ENCODE measurements at places on chromosomes 5 and 9. TPM values are rescaled to one million over a fixed set of nuclear protein-coding genes. Genes with fewer than 3 reads are reported as not detected.

- peaks cover 4% of the 10 kb centered on the region for H3K4me1 ChIP-seq
- H3K27me3 ChIP-seq, result no peaks in the 10 kb centered on the region
- no peak overlapping the region for H3K4me3 ChIP-seq
- no peak overlapping the region for H3K27ac ChIP-seq
- peak; percentile 90 for DNase-seq
Observed at GRCh38 chr5:153969563-153969895, 69.2 kb downstream of the FAM114A2 start.

The LTC4S gene
- total RNA-seq, result 15.2 TPM

DNA sequence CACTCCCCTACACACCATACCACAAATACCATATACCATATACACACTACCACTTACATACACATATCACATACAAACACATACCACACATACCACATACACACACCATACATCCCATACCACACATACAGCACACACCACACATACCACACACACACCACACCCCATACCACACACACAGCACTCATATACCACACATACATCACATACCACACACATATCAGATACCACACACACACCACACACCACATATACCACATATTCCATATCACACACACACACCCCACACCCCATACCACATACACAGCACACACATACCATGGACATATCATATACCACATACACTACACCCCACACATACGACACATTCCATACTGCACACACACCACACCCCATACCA is 276.6 kb downstream of the GADD45G start:
- no peaks in the 10 kb centered on the region for H3K27me3 ChIP-seq
- no peaks in the 10 kb centered on the region for H3K36me3 ChIP-seq
- no peak overlapping the region for H3K27ac ChIP-seq
- H3K4me1 ChIP-seq, result peaks cover 44% of the 10 kb centered on the region
- H3K4me3 ChIP-seq, result no peak overlapping the region

GRCh38 chr5:143244000-143244736 is 159.3 kb downstream of the NR3C1 start:
- peak; percentile 91 for DNase-seq
- no peaks in the 10 kb centered on the region for H3K36me3 ChIP-seq
- peak overlapping the region; percentile 15 for H3K4me3 ChIP-seq
- peaks cover 31% of the 10 kb centered on the region for H3K4me1 ChIP-seq
- H3K27me3 ChIP-seq, result no peaks in the 10 kb centered on the region

DNA sequence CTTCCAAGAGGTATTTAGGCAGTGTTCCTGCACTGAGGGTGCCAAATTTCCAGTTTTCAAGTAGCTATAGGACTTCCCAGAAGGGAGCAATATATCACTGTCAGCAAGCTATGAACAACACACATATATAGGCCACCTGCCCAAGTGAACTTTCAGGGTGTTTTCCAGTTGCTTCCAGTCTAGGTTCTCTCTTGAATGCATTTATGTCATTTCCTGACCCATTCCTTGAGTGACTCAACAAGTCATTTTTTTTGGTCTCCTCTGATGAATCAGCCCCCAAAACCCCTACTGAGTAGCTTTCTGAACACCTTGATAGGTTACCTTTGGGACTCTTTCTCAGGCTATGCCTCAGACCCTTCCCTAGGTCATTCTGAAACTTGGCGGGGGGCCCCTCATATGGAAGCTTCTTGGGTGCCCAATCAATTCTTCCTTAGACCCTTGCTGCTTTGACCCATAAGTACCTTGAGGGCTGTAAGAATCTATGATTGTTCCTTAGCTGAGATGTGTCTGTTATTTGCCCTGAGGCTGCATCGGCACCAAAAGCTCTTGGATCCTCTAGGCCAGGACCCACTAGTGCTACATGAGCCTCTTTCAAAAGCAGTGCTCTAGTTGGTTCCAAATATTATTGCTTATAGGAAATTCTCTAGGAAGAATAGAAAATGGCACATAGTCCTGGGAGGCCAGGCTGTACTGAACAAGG is 12.4 kb downstream of the DNAJB5 start:
- peaks cover 17% of the 10 kb centered on the region for H3K36me3 ChIP-seq
- peak overlapping the region; percentile 63 for H3K27ac ChIP-seq
- no peaks in the 10 kb centered on the region for H3K4me1 ChIP-seq
- DNase-seq, result peak; percentile 78

The LOX gene
- total RNA-seq, result 15.2 TPM

The PCDHA9 gene
- total RNA-seq, result 0.23 TPM

The C7 gene
- 919 TPM for total RNA-seq

DNA sequence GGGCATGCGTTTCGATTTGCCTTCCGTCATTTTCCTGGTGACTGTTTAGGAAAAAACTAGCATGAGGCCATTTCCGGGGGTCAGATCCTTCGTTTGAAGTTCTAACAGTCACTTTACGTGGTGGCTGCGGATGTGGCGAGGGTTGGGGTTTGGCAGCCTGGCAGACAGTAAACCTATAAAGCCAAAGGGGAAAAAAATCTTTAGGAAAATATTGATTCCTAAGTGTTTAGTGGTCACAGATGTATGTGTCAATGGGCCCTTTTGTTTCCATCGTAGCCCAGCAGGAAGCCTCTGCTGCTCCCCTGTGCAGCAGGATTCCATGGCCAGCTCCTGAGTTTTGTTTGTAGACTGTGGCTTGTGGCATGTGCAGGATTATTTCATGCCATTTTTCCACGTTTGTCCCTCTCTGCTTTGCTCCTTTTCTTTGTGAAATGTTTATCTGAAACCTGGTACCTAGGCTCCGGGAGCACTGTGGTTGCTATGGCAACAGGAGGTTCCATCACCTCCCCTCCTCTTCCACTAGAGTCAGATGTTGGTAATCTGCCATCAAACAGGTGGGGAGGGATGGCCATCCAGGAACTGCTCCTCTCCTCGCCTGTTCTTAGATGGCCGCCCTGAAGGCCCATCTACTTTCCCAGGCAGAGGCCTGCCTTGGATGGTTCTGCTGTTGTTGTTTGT is 202.3 kb downstream of the AOPEP start:
- no peak overlapping the region for H3K4me3 ChIP-seq
- H3K36me3 ChIP-seq, result no peaks in the 10 kb centered on the region
- no peaks in the 10 kb centered on the region for H3K27me3 ChIP-seq
- peaks cover 14% of the 10 kb centered on the region for H3K4me1 ChIP-seq
- H3K27ac ChIP-seq, result peak overlapping the region; percentile 9

The PTPDC1 gene
- 17.1 TPM for total RNA-seq

- H3K27me3 ChIP-seq, result no peaks in the 10 kb centered on the region
- H3K4me3 ChIP-seq, result no peak overlapping the region
- no peak overlapping the region for H3K27ac ChIP-seq
Observed at GRCh38 chr5:175047048-175047447, 322.7 kb downstream of the MSX2 start.

The CNTNAP3 gene
- total RNA-seq, result 80.2 TPM

The SLC24A2 gene
- 0.06 TPM for total RNA-seq

- no peak overlapping the region for H3K27ac ChIP-seq
- DNase-seq, result no peak
- H3K4me3 ChIP-seq, result no peak overlapping the region
- no peaks in the 10 kb centered on the region for H3K36me3 ChIP-seq
- no peaks in the 10 kb centered on the region for H3K4me1 ChIP-seq
- no peaks in the 10 kb centered on the region for H3K27me3 ChIP-seq
Observed at GRCh38 chr9:3912280-3912679, 386.5 kb upstream of the RFX3 start.

DNA sequence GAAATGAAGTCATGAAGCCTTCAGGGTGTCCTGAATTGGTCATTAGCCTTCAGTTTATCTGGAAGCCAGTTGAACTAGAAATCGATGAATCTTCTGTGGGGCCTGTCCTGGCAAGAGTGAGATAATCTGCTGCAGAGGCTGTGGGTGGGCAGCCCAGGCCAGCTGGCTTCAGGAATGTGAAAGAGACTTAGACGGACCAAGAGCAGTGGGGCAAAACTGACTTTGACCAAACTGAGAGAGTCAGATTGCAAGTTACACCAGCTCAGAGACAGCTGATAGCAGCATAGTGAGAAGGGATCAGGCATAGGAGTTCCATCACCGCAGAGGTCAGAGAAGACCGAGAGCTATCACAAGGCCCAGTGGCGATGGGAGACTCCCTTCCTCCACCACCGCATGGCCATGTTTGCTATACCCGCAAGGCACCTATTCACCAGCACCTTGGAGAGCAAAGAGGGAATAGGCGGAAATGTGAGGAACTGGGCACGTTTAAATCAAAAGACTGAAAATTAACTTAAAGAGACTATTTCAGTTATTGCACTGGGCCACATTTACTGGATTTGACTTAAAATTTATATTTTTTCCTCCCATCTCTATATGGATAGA is 50.0 kb upstream of the GLIS3 start:
- peak; percentile 85 for DNase-seq
- no peaks in the 10 kb centered on the region for H3K36me3 ChIP-seq
- no peaks in the 10 kb centered on the region for H3K27me3 ChIP-seq
- no peak overlapping the region for H3K4me3 ChIP-seq

Data from esophagus muscularis mucosa (tissue), 4 donors.